Hindlimb muscle (tissue), 1 donor: ENCODE measurements at places on chromosomes 6 and 20.

GRCh38 chr6:151962246-151962846 lies 154.9 kb downstream of the ESR1 start:
- no peak for DNase-seq

- DNase-seq: no peak
Measured at GRCh38 chr6:89559487-89559886, 79.1 kb downstream of the LYRM2 start.

DNA sequence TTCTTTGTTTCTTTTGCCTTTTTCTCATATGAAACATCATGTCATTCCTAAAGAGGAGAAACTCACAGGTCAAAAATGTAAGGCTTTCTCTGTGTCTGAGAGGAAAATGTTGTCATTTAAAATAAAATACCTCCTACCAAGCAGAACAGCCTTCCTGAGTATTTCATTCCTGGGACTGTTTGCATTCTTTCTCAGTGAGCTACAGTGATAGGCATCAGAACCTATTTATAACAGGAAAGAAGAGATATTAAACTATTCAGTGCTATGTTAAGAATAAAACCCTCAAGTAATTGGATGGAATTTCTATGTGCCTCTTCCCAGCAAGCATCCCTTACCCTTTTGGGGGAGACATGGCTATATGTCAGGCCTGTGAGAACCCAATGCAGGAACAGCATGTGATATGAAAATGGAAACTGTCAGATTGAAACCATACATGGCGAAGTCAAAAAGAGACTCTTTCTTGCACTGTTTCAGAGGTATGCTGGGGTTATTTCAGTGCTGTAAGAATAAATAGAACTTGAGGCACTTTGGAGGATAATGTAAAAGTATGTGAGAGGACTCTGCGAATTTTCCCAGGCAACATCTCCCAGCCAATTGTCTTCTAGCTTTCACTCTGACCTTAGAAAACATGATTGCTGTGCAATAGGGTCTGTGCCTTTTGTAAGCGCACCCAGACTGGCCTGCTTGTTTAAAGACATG lies 133.8 kb upstream of the CCN2 start:
- DNase-seq: no peak

GRCh38 chr6:70107852-70108629 lies 194.8 kb downstream of the COL9A1 start:
- peak; percentile 42 for DNase-seq

DNA sequence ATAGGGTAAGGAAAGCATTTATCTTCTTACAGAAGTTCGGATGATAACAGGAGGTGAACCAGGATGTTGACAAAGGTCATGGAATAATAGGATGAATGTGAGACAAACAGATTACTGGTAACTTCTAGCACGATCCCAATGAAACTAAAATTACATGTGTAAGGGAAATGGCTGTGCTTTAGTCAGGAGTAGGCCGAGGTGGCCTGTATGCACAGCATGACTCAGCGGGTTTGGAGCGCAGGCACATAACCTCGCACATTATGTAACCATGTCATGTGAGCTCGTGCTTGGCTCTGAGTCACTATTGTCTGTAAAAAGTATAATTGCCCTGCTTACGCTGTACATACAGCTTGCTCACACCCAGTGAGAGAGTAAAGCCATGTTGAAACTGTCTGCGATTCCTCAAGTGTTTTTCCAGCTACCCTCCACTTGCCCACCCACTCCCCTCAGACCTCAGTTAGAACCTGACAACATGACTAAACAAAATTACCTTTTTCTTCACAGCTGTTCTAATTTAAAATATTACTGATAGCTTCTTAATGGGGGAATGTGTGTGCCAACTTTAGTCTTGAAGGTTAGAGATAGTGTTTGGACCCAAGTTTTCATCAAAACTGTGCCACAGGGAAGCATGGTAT lies 8.2 kb downstream of the CYB5R4 start:
- no peak for DNase-seq
